ENCODE measurements at places on chromosomes 4 and X.

DNA sequence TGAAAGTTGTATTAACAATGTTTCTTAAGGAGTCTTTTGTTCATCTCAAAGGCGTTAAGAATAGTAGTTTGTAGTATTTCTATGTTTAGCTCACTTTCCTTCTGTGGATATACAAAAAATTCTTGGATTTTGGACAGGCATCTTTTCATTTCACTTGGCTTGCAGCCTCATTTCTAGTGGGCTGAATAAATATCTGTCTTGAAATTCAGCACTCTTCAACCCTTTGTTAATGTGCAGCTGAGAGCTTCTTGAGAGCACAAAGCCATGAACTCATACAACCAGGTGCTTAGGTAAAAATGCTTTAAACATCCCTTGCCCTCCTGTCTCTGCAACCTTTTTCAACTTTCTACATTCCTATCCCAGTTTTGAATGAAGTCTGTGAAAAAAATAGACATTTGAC, 1003.2 kb downstream of the C4orf33 start:
- DNase-seq: no peak

GRCh38 chr4:62119195-62119594, 919.1 kb downstream of the ADGRL3 start:
- DNase-seq: no peak

DNA sequence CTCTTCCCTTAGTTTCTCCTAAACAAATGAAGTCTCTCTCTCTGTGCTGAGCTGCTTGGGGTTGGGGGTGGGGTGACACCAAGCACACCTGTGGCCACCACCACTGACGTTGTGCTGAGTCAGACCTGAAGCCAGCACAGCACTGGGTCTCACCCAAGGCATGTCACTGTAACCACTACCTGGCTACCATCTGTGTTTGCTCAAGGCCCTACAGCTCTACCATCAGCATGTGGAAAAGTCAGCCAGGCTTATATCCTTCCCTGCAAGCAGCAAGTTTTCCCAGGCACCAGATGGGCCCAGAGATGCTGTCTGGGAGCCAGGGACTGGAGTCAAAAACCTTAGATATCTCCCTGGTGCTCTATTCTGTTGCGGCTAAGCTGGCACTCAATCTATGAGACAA, 6.9 kb downstream of the CXCL10 start:
- DNase-seq: no peak

GRCh38 chrX:130083656-130084382, 26.5 kb downstream of the ELF4 start:
- no peak for DNase-seq

DNA sequence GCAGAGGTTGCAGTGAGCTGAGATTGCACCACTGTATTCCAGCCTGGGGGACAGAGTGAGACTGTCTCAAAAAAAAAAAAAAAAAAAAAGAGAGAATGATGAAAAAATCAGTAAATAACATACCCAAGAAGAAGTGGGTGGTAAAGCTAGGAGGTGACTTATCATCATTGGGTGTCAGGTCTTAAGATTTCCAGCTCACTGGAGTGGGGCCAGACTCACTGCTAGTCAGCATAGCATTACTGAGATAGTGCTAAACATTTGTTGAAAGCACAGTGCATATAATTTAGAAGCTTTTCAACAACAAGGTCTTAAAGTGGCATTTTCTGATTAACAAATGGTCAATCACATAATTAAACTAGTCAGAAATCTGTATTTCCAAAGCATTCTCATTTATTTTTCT, 221.8 kb upstream of the GYPA start:
- no peak for DNase-seq

GRCh38 chr4:19684084-19684483, 567.6 kb upstream of the SLIT2 start:
- no peak for DNase-seq

DNA sequence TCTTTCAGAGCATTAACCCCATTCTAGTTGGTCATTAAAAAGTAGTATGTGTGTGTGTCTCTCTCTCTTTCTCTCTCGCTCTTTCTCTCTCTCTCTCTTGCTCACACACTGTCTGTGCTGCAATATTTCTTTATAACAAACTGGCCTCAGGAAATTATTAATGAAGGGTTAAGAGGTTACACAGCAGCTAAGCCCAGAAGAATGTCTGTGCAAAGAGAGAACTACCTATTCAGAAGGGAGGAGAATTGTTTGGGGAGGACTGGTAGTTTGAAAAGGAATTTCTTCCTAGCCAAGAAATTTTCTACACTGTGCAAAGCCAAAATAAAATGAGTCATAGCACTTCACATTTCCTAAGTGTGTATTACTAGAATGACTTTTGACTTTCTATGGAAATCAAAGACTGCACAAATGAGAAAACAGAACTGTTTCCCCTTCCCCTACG, 22.2 kb downstream of the PDGFC start:
- DNase-seq: no peak

DNA sequence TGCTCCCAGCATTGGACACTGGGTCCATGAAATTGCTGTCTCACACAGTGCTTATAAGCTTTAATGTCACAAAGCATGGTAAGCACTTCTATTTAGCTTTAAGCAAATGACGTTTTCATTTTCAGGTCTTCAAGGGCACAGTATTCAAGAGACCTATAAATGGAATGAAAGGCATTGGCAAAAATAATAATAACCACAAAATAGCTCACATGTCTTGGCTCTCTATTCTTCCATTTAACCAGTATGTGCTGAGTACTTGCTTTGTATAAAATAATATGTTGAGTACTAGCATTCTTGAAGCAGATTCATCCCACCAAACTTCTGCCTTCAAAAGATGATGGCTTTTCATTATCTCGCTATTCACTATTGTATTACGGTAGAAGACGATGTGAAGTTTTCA, 203.0 kb downstream of the ADAMTS3 start:
- no peak for DNase-seq

DNA sequence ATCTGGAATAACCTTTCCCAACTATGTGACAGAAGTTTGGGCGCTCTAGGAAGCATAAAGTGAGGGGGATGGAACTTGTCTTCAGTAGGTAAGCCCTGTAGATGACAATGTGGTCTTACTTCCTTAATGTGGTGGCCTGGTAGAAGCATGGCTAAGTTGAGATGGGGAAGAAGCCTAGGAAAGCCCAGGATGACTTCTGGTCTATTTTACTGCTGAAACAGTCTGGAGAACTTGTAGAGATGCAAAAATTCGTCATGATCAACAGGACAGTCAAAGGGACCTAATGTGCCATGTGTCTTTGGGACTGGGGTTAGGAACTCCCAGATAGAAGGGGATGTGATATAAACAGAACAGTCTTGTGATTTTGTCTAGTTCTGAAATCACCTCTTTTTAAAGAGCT, 40.8 kb downstream of the CCNG2 start:
- no peak for DNase-seq

DNA sequence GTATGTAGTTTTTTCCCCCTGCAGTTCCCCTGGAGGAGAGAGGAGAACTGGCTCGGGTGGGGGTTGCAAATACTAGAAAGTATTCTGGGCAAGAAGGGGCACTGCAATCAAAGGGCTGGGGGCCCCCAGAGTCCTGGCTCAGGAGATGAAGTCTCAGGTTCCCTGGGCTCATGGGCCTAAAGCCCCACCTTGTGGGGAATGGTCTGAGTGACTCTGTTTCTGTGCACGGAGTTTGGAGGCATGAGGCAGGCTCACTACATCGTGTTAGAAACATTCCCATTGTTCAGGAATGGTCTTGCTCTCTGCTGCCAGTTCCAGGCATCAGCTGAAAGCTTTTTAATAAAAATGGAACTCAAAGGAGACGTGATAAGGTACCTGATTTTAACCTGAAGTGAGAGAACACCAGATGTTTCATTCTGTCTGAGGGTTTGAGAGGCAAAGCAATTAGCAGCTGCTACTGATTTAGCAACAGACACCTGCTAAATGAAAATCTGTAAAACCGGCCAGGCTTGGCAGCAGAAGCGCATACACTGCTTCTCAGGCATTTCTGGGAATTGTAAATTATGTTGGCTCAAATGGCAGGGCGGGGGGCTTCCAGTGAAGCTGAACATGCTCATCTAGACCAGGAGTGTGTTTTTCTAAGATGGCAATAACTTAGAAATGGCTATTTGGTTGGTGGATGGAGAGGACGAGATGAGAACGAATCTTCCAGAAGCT, 122.7 kb downstream of the TMEM164 start:
- DNase-seq: no peak

DNA sequence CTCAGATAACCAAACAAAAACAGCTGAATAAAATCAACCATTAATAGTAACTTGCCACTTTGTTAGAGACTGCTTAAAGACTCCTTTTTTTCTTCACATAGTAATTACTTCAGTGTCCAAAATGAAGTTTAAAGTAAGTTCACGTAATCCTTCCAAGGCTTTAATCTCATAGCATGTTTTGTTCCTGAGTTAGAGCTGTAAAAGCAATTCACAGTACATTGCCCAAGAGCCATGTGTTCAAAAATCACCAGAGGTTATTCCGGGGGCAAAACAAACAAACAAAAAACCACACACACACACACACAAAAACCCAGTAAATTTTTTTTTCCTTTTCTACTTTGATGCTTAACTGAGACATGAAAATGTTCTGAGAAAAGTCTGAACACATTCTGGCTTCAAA, 6.1 kb downstream of the GPR82 start:
- DNase-seq: no peak

GRCh38 chrX:119402588-119402987, 3.5 kb downstream of the SLC25A43 start:
- no peak for DNase-seq

DNA sequence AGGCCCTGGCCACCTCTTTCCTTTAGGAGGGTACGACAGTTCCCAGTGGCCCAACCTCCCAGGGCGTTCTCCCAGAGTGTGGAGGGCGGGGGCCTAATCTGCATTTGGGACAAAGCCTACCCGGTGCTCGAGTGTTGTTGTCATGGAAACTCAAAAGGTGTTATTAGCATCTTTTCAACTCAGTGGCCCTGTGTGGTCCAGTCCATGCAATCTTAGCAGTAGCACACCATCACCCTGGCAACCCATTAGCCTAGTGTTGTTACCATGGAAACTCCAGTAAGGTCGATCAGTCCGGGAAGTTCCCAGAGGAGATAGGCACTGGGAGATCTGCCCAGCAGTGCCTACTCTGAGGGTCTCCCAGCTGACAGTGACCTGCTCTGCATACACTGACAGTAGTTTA, 20.2 kb downstream of the APLN start:
- no peak for DNase-seq

- no peak for DNase-seq
Observed at GRCh38 chr4:56874923-56875322, 32.8 kb upstream of the REST start.

GRCh38 chrX:10513974-10514373, 106.4 kb downstream of the MID1 start:
- DNase-seq: no peak

DNA sequence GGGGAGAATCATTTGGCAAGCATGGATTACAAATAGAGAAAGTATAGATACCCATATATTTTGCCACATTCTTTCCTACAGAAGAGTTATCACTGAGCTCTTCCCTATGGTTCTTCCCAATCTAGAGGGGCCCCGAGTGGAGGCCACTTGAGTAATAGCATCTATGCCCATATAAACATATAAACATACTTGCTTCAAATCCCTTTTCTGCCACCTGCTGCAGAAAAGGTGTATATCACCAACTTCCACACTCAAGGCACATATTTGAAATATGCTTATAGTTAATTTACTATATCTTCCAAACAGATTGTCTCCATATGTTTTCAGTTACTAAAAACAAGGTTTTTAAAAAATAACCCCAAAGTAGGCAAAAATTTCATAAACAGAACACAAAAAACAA, 642.8 kb upstream of the DIPK2B start:
- DNase-seq: no peak

- no peak for DNase-seq
Observed at GRCh38 chr4:9943761-9944160, 77.5 kb downstream of the SLC2A9 start.

DNA sequence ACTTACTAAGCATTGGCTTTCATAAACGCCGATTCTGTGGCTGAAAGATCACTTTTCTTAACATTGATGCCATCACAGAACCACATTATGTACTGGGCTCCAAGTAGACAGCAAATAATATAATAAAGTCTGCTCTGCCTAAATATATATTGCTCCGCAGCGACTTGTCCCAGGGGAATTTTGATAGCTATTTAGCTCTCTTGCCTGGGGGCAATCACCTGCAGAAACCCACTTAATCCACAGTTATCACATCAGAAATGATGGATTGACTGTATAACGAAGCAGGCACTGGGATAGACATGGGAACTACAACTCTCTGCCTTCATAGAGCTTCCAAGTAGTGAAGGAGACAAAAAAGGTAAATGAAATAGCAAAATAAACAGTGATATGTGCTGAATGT, 48.0 kb upstream of the MYOZ2 start:
- DNase-seq: no peak

GRCh38 chrX:123331859-123332258, 147.8 kb downstream of the GRIA3 start:
- DNase-seq: no peak

DNA sequence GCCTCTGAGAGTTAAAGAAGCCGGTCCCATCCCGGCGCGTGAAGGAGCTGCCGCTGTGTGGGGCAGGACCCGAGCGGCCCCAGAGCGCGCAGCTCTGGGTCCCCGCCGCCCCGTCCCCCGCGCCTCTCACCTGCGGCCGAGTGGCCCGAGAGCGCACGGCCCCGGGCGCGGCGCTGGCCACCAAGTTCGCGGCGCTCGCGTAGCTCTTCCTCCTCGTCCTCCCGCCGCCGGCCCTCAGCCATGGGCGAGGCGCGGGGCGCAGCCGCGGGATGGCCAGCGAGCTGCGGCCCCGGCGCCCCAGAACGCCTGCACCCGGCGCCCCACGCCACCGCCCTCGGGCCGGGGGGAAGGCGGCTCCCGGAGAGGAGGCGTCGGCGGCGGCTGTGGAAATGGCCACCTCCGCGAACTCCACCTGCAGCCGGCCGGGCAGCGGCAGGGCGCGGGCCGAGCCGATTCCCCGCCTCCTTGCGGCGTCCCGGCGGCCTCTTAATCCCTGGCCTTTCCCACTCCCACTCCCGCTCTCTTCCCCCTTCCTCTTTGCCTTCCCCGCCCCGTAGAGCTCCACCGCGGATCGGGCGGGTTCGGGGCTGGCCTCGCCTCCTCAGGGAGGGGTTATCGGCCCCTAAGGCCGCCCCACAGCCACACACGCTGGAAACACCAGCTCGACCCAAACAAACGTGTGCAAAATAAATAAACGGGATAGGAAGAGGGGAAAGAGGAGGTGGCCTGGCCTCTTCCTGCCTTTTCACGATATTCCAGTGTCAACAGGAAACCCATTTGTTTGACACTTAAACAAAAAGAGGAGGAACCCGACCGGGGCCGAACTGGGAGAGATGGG, at the start of gene SH3D19:
TSS of gene SH3D19 (minus strand) at position 495 of the 838 bp plus-strand sequence. CDS start at position 242, 253 bp downstream.
- no peak for DNase-seq

DNA sequence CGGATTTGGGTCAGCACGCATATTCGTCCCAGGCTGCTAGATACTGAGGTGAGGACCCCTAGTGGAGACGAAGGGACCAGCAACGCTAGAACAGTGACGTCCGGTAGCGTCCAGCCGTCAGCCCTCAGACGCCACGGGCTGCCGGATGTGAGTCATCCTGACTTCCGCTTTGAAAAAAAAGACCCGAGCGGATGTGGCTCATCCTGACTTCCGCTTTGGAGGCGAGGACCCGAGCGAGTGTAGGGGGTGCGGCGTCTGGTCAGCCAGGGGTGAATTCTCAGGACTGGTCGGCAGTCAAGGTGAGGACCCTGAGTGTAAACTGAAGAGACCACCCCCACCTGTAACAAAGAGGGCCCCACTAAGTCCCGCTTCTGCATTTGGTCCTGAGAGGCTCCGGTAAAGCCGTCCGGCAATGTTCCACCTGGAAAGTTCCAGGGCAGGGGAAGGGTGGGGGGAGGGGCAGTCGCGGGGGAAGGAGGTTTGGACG, at the start of gene MAGEB2:
TSS of gene MAGEB2 (plus strand) at position 207 of the 487 bp plus-strand sequence. CDS start 3,018 bp downstream, outside the sequence.
- no peak for DNase-seq

- no peak for DNase-seq
Observed at GRCh38 chr4:1019729-1020470, 8.5 kb downstream of the FGFRL1 start.

Measured in stimulated activated CD4-positive, alpha-beta T cell treated with anti-CD3 and anti-CD28 coated beads, Interleukin-1b, Interleukin-23, amount 100 ng/mL, for 4 hours (primary cell).